ENCODE measurements at places on chromosomes 11 and 22.

DNA sequence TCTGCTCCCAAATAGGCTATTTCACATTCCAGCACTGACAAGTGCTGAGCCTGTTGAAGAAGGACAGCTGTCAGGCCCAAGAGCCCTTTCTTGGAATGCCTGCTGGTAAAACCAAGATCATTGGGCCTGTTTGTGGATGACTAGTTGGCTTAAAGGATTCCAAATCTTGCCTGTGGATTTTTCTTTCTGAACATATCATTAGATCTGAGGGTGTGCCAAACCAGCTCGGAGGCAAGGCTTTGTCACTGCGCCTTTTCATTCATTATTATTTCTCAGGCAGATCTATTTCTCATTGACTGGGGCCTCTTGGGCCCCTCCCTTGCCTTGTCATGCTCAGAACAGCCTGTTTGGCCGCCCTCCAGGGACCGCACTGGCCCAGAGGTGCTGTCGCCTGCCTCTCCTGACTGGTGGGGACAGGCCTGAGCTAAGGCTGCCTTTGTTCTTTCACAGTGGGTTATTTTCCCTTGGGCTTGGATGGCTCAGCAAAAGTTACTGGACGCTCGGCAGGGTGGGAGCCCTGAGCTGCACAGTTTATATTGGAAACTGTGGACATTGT is 222.7 kb upstream of the SESN3 start:
- DNase-seq = no peak

GRCh38 chr22:30732426-30732825 is 37.8 kb downstream of the OSBP2 start:
- no peak for DNase-seq

DNA sequence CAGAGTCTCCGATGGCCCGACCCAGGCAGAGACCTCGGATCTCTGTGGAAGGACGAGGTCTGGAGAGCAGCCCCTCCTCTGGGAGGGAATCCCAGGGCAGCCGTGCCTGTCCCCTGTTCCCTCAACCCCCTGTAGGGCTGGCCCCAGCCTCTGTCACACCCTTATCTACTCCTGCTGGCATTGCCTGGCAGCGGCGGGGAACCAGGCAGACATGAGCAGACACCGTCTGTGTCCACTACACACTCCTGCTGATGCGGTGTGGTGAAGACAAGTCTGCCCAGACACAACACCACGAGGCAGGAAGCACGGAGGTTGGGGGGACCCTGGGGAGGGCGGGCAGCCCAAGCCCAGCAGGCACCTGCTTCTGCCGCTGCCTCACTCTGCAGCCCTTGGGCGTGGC is 52.5 kb upstream of the A4GALT start:
- no peak for DNase-seq

DNA sequence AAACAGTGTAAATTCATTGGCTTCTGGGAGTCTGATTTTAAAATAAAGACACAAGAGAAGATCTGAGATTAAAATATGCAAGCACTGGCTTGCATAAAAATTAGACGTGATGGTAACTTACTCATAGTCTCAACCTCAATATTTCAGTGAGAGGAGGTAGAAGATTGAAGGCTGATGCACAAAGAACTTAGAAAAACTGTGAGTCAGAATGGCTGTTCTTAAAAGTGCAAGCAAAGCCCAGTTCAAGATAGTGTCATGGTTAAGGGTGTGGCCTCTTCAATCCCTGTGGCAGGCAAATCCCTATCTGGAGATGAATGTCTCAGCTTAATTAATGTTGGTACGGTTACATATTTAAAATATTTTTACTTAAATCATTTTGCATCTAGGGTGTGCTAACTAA is 33.6 kb upstream of the FIBIN start:
- DNase-seq = no peak

DNA sequence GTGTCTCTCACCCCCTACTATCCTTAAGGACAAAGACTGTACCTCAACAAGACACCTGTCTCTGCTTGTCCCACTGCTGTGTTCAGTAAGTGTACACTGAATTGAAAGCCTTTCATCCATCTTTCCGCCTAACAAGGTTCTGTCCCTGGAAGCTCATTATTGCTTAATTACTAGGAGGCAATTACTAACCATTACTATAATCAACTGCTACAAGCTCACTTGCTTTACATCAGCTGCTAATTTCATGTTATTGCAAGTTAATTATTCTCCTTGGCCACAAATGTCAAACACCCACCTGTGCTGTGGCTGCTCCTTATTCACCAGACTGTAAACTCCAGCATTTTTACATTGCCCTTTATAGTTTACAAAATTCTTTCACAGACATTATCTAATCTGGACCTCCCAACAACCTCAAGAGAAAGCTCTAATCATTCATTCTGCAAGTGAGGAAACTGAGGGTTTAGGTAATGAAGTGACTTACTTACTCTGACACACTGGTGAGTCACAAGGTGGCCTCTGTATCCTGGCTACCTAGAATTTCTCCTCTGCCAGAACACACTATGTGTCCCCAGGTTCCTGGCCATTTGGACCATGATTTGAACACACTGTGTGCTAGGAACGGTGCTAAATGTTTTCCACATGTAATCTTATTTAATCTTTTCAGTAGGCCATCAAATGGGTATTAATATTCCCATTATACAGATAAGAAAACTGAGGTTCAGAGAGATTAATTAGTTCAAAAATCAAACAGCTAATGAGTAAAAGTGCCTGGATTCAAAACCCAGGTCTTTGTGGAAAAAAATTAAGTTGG is 66.7 kb downstream of the RAB30 start:
- peak; percentile 74 for DNase-seq

- DNase-seq = no peak
Observed at GRCh38 chr11:126464796-126465195, 109.3 kb downstream of the ST3GAL4 start.

GRCh38 chr11:113124006-113124405 is 162.8 kb downstream of the NCAM1 start:
- no peak for DNase-seq

GRCh38 chr11:47101406-47101805 is 75.3 kb downstream of the ARFGAP2 start:
- DNase-seq = no peak

GRCh38 chr11:20589796-20590195 is 9.6 kb upstream of the SLC6A5 start:
- no peak for DNase-seq

DNA sequence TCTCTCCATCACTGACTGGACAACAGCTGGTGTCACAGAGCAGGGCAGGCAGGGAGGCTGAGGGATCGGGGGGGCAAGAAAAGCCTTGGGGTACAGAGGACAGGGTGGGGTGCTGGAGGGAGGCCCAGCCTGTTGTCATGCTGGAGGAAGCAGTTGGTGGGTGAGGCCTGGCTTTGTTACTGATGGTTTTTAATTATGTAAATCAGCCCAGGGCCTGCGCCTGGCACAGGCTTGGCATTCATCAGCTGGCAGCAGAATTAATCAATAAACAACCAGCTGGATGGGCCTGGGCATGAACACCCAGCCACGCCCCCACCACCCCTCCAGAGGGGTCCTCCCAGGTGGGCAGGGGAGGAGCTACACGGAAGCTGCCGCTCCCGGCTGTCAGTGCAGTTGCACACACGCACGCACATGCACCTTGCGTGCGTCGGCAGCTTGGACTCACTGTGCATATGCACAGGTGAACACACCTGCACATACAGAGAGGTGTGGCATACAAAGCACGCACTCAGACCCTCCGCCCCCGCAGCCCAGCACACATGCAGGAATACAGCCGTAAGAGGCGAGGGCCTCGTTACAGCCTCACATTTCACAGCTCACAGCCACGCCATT is 21.3 kb upstream of the ELFN2 start:
- no peak for DNase-seq

- DNase-seq = no peak
Observed at GRCh38 chr11:94821439-94821838, 53.3 kb downstream of the AMOTL1 start.

DNA sequence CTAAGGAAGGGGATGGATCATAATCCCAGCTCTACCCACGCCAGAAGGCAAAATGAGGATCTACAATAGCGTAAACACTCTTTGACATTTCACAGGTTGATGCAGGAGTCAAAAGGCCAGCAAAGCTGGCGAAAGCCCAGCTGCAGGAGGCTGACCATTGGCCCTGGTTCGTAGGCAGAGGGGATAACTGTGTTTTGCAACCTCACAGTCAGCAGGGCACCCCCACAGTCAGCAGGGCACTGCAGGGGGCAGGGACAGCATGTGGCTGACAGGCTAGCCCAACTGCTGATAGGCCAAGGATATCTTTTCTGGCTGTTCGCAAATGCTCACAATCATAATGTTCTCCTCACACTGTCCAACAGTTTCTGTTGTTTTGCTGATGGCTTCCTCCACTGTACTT is 372.7 kb downstream of the BUD13 start:
- DNase-seq = no peak

GRCh38 chr11:119566319-119566718 is 143.3 kb upstream of the THY1 start:
- no peak for DNase-seq
